NT2/D1 (cell line): ENCODE measurements at places on chromosomes 2 and 18.
A peak's percentile ranks its signal among the peaks of the same experiment; 100 is the strongest.

GRCh38 chr18:26901020-26901419, 35.5 kb upstream of the AQP4 start:
- DNase-seq: no peak

DNA sequence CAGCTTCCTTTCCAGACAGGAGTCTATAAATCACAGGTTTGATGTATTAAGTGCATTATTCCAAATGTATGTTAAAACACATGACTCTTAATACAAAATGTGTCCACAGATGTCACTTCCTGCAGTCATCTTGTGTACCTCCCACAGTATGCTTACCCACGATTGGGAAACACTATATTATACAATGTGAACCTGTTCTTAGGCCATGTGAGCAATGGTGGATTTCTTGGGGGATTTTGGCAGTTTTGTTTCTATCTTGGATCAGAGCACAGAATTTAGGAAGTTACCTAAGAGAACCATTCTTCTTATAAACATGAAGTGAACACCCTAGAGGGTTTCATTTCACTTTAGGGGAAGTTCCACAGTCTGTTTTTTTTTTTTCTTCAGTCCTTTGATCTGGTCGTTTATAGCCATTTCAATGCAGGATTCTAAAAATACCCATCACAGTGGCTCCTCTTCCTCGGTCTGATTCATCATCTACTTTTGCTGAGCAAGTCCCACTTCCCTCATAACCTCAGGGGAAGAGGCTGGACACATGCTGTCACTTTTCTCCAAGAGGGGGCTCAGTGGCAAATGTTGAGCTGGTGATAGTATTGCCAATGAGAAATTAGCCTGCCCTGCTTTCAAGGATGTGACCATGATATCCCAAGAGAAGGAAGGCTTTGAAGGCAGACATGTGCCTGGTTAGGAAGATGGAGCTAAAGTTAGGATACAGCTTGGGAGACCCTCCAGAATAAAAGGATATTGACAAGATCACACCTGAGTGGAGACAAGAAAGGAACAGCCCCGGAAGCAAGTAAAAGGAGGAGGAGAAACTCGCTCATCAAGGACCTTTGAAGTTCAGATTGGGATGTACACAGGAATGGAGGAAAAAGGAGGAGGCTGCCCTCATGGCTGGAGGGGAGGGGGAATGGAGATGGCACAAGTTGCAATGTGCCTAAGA, 22.6 kb downstream of the PLEK start:
- DNase-seq: no peak

DNA sequence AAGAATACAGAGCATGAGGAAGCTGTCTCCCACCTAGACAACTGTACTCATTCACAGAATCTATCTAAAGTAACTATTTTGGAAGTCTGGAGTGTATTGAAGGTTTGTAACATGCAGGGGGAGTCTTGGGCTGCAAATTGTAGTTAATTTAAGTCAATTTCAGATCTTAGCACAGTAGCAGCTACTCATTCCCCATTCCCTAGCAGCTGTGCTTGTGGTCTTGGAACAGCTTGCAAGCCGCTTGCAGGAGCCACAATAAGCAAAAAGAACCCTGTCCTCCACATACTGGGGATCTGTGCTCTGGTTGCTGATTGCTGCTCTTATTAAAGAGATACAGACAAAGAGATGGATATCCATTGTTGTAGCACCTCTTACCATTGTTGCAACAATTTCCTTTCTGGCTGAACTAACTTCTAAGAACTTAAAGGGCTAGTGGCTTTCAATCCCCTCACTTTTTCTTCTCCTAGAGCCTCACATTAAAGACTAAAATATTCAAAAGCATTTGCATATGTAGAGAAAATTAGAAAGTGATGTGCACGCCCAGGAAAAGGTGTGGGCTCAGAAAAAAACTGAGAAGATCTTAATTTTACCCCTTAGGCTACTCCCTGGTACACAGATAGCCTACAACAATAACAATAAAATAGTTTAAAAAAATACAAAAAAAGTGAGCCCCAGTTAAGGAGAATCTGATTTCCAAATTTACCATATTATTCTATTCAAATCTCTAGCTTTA, 1775.1 kb upstream of the PIK3C3 start:
- DNase-seq: no peak

DNA sequence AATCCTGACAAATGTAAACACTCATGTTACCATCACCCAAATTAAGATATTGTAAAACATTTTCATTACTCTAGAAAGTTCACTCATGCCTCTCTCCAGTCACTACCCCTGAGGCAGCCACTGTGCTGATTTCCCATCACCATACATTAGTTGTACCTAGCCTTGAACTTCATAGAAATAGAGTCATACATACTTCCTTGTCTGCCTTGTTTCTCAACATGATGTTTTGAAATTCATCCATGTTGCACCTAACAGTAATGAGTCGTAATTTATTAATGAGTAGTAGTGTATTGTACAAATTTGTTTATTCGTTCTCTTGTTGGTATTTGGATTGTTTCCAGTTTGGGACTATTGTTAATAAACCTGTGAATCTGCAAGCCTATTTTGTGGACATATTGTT, 49.0 kb upstream of the TWSG1 start:
- DNase-seq: no peak

DNA sequence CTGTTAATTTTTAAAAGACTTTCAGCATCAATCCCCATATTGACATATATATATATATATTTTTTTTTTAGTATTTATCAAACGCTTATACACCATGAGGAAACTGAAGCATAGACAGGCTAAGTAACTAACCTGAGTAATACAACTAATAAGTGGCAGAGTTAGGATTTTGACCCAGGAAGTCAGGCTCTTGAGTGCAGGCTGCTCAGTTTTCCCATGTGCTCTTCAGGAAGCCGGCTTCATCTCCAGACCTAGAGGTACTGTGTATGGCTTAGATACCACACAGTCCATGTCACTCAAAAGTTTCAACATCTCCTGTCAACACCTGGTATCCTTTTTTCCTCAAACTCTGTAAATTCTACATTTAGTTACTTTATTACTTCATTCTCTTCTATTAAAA, 841.7 kb upstream of the ACVR2A start:
- DNase-seq: no peak

DNA sequence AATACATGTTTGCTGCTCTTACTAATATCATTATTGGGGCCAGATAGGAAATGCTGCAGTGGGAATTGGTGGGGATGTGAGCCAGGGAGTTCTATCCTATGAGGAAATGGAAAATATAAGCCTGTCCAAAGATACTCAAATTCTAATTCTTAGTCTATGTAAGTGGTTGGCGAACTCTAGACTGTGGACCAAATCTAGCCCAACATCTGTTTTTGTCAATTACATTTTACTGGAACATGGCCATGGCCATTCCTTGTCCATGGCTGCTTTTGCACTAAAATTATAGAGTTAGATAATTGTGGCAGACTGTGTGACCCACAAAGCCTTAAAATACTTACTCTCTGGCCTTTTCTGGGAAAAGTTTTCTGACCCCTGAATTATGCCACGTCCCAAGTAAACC, 113.3 kb downstream of the MGAT5 start:
- no peak for DNase-seq

GRCh38 chr2:19868701-19869580, 32.8 kb downstream of the TTC32 start:
- no peak for DNase-seq

- no peak for DNase-seq
These were observed 32.5 kb downstream of the INPP5D start for GRCh38 chr2:233092432-233093165.

DNA sequence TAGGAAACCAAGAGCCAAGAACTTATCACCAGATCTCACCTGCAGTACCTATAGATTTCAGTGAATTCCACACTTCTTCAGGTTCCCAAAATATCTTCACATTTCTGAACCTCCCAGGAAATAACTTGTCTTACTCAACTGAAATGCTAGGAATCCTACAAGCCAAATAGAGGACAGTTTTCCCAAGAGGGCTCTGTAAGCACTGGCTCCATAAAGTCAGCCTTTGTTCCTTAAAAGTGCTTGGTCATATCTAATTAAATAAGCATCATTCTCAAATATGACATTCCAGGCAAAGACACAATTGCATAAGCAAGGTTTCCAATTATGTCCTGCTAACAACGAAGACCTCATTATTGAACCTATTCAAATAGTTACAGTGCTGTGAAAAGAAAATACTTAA, 154.6 kb upstream of the MGAT5 start:
- DNase-seq: no peak

DNA sequence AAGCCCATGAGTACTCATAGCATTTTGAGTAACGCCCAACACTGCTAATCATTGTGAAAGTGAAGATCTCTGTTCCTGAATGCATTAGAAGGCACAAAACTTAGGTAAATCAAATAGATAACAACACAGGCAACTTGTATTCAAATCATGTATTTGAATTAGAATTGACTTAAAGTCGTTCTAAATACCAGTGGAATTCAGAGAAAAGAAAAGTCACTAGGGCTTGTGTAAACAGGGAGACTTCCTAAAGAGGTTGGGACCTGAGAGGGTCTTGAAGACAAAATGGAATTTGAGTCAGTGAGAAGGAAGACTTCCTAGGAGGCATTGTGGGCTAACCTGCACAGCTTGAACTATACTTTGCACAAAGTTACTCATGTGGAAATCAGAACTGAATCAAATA, 127.2 kb downstream of the CTNNA2 start:
- peak; percentile 57 for DNase-seq

GRCh38 chr2:26730549-26731344, 33.3 kb upstream of the SLC35F6 start:
- DNase-seq: no peak

DNA sequence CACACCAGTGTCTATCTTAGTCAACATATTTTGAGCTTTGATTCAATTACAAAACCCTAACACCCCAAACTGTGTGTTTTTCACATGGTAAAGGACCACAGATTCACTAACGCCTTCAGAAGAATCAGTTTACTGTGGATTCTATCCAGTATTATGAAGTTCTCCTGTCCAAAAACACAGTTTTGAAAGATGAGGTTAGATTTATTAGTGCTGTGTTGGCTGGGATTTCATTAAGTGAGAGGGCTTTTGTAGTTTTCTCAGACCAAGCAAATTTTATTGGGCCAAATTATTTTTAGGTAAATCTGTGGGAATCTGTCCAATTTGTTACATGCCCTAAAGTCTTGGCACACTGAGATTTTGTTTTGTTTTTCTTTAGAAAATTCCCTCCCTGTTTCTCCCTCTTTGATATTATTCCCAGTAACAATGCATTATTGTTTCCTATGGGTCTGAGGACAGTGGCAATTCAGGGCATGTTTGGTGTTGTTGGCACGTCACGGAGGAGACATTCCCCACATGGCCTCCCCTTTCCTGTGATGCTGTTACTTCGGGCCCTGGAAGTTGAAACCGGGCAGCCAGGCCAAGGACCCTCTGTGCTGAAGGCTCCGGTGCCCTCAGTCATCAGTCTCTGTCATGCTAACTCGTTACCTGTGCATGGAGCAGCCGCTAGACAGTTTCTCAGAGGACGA, 87.5 kb upstream of the ALKAL2 start:
- DNase-seq: no peak

GRCh38 chr2:9573840-9574239, 18.2 kb upstream of the ADAM17 start:
- no peak for DNase-seq

- DNase-seq: no peak
These were observed 42.2 kb downstream of the KLHL14 start for GRCh38 chr18:32730620-32731091.

GRCh38 chr2:160258492-160258805, 58.4 kb upstream of the ITGB6 start:
- no peak for DNase-seq
